ENCODE measurements at places on chromosomes 6 and 20.

- DNase-seq: no peak
Observed at GRCh38 chr6:33957892-33958525, 154.2 kb upstream of the MLN start.

- no peak for DNase-seq
Observed at GRCh38 chr6:32883789-32884188, 29.8 kb downstream of the PSMB9 start.

DNA sequence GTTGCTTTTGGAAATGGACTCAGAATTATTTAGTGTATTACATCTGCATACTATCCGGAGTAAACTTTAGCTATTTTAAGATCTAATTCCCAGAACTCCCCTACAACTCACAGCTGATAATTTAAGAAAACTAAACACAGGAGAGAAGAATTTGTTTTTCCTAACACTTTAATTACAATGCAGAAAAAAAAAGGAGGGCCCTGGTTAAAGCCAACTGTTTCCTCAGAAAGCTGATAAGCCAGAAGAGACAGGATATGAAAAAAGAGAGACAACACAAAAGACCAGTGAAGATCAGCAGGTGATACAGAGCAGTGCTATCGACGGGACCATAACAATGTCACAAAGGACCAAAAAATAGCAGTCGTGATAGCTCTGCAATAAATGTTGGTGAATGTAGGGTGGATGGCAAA lies 5.8 kb downstream of the IFNGR1 start:
- DNase-seq: no peak

GRCh38 chr6:33192105-33192646 lies at the start of gene COL11A2:
Gene COL11A2, minus strand, starts transcription at chr6:33192467. Its CDS starts 227 bp downstream, at chr6:33192240.
- DNase-seq: peak; percentile 43

DNA sequence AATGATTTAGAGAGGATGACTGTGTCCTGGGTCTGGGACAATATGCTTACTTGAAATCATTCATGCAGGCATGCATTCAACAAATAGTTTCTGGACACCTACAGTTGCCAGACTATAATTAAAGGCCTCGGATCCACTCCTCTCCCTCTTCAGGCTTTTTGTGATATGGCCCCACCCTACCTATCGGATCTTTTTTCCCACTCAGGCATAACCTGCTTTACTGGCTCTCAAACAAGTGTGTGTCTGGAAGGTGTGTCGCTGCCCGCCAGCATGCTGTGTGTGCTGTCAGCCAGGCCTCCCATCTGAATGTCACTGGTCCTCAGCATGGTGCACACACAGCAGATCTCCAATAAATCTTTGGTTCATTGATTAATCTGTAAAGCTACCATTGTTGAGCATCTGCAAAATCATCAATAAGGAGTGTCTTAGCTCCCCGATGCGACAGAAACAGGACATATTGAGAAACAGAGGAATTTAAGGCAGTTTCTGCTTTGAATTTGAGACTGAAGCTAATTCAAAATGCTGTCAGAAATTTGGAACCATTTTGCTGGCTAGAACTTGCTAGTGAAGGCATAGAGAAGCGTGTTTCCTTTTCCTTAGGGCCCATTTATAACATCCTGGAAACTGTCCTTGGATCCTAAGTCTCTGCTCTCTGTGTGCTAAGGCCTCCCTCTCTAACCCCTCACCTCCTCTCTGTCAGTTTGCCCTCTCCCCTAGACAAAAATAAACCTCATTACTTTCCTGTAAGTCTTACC lies 23.5 kb upstream of the CCN6 start:
- no peak for DNase-seq

- no peak for DNase-seq
Observed at GRCh38 chr6:27141529-27142015, 105.9 kb upstream of the PRSS16 start.

DNA sequence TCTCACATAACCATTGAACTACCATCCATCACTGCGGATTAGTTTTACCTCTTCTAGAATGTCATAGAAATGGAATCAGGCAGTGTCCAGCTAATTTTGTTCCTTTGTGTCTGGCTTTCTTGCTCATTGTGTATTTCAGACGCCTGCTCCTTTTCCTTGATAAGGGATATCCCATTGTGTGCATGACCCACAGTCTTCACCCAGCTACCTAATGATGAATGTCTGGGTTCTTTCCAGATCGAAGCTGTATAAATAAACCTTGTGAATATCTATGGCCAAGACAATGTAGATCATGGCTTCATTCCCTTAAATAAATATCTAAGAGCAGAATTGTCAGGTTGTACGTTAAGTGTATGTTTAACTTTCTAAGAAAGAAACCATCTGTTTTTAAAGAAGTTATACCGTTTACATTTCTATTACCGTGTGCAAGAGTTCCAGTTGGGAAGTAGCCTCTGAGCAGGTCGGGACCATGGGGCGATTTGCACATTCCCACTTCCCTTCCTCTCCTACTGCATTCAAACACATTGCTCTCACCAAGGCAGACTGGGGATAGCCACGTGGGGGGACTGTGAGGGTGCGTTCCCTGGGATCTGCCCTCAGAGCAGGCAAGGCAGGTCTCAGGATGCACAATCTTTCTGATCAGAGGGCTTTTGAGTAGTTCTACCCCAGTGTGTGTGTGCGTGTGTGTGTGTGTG lies 13.1 kb downstream of the CD93 start:
- DNase-seq: no peak

DNA sequence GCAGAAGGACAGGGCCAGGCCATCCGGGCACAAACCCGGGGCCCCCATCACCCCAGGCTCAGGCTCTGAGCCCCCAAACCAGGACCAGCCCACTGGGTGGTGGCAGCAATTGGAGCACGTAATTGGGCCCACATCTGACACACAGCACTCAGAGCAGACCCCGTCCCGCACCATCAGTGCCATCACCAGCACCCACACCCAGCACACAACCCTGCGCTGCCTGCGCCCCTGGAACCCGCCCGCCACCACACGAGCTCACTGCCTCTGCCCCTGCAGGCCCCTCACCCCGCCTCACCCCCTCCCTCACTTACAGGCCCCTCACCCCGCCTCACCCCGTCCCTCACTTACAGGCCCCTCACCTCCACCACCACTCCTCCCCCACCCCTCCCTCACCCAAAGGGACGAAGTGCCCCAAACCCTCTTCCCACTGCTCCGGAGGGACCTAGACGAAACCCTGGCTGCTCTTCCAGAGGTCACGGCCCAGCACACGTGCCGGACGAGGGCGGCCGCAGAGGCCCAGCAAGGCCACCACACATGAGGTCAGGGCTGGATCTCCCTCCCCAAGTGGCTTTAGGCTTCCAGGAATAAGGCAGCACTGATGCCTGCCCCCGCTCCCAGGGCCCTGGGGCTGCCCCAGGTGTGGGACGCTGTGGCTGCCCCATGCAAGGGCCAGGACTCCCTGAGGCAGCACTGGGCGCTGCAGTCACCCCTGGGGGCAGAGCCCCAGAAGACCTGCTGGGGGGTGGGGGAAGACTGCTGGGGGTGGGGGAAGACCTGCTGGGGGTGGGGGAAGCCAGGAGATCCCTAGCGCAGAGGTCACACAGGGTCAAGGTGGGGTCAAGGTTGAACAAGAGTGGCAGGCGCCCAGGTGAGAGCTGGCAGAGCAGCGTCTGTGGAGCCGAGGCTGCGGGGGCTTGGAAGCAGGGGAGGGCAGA lies 22.4 kb downstream of the KCNQ2 start:
- DNase-seq: no peak

DNA sequence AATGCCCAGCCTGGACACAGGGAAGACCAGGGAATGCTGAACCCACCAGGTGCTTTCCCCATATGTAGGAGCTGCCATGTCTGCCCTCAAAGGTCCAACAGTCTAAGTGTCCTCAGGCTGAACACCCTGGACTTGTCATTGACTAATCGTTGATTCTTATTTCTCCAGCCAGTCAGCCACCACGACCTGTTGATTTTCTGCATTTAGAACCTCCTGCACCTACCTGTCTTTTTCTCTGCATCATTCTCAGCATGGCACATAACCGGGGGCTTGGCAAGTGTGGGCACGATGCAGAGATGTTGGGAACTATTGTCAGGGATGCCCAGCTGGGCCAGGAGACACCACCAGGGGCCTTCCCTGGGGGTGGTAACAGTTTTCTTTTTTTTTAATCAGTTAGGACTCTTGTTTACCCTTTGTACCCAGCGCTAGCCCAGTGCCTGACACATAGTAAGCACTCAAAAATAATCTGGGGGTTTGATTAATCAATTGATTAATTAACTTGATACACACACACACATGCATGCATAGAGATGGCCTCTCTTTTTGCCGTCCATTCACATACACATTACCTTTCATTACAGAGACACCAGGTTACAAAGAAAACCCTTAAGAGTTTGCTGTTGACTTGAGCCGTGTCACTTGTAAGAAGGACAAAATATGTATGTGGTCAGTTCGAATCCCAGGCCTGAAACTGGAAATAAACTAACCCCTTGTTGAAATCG lies 29.0 kb upstream of the SCUBE3 start:
- DNase-seq: no peak
